Fibroblast of the aortic adventitia (primary cell): ENCODE measurements at places on chromosomes 3 and 15.

GRCh38 chr15:59244337-59244736, 37.7 kb downstream of the LDHAL6B start:
- no peak for DNase-seq

DNA sequence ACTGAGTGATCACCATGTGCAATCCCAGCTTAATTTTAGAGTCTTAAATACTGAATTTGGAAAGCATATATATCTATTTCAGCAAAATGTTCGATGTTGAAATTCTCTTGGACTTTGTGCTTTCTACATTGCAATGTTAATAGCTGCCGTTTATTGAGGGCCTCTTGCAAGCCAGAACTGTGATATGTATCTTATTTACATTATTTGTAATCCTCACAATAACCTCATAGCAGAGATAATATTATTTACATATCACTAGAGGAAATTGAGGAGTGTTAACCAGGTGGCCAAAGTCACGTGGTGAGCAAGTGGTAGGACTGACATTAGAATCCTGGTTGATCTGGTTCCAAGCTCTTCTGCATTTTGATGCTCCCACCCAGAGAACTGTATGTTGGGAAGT, 254.1 kb downstream of the SLC9A9 start:
- DNase-seq, result no peak

DNA sequence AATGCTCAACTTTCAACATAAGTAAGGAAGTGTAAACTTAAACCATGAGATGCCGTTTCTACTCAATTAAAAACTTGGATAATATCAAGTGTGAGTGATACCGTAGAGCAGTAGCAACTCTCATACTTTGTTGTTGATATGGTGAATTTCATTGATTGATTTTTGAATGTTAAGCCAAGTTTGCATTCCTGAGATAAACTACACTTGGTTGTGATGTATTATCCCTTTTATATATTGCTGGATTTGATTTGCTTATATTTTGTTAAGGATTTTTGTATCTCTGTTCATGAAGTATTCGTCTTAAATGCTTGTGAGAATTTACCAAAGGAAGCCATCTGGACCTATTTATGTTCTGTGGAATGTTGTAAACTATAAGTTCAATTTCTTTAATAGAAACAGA, 21.7 kb downstream of the SLMAP start:
- peak; percentile 48 for DNase-seq

DNA sequence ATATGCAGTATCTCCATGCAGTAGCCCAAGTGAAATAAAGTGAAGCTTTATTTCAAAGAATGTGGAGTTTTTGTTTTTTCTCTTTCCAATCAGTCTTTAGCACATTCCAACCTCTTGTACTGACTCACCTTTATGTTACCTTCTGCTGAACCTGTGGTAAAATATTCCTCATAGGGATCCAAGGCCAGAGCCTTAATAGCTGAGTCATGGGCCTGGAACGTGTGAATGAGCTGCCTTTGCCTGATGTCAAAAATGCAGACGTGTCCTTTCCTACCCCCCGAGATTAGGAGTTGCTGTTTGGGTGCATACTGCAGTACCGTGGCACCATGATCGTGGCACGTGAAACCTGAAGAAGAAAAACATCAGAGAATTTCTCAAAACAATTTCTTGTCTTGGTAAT, 108.5 kb downstream of the GLDN start:
- DNase-seq, result no peak

DNA sequence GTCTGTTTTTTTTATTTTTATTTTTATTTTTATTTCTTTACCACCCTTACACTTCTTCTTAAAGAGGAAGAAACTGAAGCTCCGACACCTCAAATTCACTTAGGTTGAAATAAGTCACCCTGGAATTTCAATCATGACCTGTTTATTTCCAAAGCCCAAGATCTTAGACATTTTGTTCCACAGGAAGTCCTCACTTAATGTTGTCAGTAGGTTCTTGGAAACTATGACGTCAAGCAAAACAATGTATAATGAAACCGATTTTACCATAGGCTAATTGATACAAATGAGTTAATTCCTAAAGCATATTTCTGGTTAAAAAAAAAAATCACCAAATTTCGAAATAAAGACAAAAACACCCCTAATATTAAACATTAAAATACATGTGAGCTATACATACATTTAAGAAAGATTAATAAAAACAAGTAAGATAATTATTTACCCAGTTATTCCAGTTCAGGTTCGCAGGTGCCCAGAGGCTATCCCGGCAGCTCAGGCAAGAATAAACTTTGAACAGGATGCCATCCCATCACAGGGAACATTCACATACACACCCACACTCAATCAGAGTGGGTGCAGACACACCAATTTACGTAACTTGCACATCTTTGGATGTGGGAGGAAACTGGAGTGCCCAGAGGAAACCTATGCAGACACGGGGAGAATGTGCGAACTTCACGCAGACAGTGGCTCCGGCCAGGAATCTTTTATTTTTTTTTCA, 391.0 kb downstream of the RAP2B start:
- DNase-seq, result no peak

- no peak for DNase-seq
These were observed 140.2 kb downstream of the TPRA1 start for GRCh38 chr3:127450331-127450730.

DNA sequence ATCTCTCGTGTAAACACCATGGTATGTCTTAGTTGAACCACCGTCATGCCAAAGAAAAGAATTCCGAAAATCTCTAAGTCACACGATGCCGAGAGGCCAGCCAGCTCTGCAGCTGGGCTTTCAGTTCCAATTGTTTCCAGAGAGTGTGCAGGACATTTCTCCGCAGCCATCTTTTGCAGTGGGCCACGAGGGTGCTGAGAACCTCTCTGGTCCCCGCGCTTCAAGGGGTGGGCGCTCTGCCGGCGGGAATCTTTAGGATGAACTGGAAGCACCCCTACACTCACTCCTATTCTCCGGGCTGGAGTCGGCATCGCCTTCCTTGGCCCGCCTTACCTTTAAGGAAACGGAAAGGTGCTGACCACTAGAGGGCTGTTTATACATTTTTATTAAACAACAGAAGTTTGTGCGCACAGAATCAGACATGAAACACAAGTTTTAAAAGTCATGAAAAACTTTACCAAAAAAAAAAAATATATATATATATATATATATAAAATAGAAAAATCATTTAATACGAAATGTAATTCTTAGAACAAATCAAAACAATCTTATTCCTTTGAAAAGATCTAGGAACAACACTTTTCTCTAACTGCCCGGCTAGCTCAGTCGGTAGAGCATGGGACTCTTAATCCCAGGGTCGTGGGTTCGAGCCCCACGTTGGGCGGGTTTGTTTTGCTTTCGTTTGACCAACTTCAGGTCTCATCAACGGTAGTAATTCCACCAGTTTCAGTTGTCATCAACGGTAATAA, 12.5 kb upstream of the MORF4L1 start:
- peak; percentile 94 for DNase-seq

DNA sequence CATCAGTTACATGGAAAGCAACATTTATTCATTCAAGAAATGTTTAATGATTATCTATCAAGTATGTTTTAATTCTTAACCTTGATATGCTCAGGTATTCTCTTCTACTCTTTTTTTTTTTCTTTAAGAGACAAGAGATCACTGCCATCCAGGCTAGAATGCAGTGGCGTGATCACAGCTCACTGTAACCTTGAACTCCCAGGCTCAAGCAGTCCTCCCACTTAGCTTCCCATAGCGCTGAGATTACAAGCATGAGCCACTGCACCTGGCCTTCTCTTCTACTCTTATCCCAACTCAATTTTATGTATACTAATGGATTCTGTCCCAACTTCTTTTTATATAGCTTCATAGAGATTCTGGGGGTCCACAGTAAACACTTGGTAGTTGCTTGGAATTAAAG, 50.9 kb downstream of the SETD2 start:
- no peak for DNase-seq

DNA sequence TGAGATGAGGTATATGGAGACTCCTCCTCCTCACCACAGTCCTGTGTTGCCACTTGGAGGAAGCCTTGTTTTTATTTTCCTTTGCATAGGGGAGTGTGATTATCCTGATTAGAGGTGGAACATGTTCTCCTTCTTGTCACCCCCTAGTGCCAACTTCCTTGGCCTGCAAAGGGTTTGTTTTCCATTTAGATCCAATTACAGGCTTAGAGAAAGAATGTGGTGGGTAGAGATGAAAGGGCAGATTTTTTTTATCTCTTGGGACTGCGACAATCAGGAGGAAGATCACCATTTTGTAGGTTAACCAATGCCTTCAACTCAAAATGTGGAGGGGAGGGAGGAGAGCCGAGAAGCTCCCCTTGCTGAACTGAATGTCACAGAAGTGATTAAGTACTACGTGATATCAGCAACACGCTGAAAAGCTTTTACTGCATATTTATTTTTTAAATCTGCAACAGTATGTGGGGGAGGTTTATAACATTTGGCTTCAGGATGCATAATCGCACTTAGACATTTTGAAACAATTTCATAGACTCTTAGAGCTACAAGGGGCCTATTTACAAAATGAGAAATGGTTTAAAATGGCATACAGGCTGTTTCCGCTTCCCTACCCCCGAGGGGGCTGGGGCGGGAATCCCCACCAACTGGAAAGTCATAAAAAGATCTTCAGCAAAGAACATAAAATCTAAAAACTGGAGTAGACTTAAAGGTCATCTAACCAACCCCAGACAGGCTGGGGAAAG, 2.4 kb downstream of the LMCD1 start:
- DNase-seq, result no peak

GRCh38 chr3:174536319-174536718, 322.8 kb upstream of the NAALADL2 start:
- no peak for DNase-seq

DNA sequence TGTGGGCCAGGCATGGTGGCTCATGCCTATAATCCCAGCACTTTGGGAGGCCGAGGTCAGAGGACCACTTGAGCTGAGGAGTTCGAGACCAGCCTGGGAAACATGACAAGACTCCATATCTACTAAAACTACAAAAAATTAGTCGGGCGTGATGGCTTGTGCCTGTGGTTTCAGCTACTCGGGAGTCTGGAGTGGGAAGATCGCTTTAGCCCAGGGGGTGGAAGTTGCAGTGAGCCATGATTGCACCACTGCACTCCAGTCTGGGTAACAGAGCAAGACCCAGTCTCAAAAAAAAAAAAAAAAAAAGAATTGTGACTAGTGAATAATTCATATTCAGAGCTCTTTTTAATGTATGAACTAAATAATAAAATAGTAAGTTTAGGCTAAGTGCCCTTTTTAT, 87.8 kb upstream of the TSEN2 start:
- DNase-seq, result no peak

DNA sequence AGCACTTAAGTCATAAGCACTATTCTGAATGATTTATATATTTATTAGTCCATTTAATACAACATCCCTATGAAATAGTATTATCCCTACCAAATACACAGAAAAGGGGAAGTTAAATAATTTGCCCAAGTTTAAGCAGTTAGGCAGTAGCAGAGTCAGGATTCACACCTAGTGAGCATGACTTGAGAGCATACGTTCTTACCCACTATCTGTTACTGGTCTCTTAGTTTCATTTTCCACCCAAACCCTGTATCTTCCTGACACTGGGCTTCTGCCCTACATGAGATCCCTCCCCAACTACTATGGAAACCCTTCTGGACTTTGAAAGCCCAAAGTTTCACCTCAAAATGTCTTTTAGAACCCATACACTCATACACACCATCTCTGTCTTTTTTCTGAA, 4.4 kb upstream of the ATOSA start:
- no peak for DNase-seq

DNA sequence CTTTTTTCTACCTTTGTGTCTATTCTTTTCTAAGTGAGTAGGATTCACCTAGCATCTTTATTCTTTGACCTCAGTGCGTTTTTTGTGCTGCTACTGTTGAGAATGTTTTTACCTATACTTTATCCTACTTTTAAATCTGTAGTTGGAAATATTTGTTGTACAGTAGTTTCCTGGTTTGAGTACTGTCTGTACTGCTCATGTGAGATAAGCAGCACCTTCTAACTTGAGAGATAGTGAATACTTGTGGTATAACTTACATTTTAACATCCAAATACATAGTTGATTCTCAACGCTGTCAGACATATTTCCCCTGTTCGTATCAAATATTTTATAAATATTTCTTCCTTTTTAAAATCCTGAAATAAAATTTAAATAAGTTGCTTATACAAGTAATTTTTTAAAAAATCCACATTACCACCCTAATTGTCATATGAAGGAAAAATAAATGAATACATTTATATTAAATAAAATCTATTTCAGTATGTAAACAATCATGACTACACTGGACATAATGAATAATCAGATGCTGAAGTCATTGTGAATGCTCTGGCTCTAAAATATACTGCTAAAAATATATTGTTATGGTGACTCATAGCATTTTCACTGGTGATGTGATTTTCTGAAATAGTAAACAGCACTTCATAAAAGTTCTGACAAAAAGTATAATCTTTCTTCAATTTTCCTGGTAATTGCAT, 17.4 kb downstream of the ATP11B start:
- peak; percentile 35 for DNase-seq

DNA sequence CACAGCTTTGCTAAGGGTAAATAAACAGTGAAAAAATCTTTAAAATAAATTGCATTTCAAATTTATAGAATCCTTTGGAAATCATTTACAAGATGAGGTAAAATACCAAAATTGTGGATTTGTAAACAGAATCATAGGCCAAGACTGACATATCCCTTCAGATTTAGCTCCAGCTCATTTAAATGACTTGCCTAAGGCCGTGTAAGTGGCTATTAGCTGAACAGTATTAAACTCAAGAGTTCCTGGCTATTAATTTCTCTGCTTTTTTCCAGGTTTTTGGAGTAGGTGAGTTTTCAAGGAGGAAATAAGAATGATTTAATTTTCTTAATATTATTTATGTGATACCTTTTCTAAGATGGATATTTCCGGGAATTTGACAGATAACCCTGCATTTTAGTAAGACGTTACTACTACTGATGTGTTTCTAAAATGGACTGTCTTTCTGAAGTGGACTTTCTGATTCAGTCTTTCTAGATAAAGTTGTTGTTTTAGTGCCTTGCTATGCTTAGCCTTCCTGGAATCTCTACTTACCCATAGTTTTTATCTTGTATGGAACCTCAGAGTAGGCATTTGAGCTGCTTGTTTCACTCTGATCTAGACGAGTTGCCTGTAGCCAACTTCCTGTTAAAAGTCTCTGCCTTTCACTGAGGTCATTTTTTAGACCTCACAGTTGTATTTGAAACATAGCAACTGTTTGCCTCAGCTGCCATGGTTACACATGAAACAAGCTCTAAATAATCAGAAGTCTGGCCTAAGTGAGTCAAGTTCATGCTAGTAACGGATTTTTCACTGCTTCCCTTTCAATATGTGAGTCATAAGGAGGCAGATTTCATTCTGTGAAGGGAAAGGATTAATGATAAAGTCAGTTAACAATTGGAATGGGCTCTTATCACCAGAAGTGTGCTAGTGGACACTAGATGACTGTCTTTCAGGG, 127.0 kb downstream of the KLHL25 start:
- DNase-seq, result peak; percentile 98

GRCh38 chr3:162094301-162094700, 597.7 kb downstream of the OTOL1 start:
- no peak for DNase-seq

GRCh38 chr3:156587760-156588069, 32.8 kb upstream of the SSR3 start:
- DNase-seq, result no peak

- DNase-seq, result peak; percentile 90
These were observed 39.8 kb downstream of the CHDH start for GRCh38 chr3:53806182-53807116.

- no peak for DNase-seq
These were observed 11.2 kb downstream of the ALDH1A3 start for GRCh38 chr15:100890850-100891249.
